ENCODE measurements at places on chromosomes 6 and 20. TPM values are rescaled to one million over a fixed set of nuclear protein-coding genes. Genes with fewer than 3 reads are reported as not detected.

DNA sequence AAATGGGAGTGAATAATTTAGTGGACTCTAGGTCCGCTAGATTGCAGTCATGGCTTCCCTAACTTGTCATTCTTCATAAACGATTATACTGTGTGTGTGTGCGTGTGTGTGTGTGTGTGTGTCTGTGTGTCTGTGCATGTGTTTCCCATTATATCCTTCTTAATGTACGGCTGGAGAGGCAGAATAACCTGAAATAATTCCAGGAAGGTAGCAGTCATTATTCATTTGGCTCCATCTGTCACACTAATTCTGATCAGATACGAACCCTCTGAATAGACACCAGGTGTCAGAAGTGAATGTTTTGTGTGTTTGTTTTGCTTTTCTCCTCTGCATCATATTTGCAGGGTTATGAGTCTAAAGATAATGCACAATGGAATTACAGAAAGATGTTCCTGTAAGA, 372.9 kb downstream of the DOK5 start:
- no peak for DNase-seq

GRCh38 chr6:22828179-22829062, 259.1 kb downstream of the HDGFL1 start:
- peak; percentile 30 for DNase-seq

- peak; percentile 42 for DNase-seq
Observed at GRCh38 chr20:32052778-32053362, 828 bp downstream of the HCK start.

GRCh38 chr20:46240065-46240464, 68.2 kb downstream of the CDH22 start:
- no peak for DNase-seq

- DNase-seq: no peak
Observed at GRCh38 chr6:84411060-84411629, 183.7 kb upstream of the CEP162 start.

GRCh38 chr20:52031563-52032303, 159.8 kb downstream of the ZFP64 start:
- no peak for DNase-seq

DNA sequence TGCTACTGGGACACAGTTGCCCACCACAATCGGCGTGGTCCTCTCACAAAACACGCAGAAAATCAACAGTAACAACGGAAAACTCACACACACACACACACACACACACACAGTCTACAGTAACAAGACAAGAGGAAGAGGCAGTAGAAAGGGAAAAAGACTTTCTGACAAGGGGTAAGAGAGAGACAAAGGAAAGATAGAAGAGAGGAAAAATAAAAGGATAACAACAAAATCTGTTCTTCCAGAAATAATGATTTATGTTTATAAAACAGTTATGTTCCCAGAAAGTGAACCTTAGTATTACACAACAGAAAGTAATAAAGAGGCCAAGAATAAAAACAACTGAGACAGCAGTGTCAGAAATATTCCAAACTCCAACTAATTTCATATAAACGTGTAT, 2.9 kb downstream of the RANBP9 start:
- DNase-seq: no peak

- no peak for DNase-seq
Observed at GRCh38 chr6:135147637-135148592, 33.2 kb upstream of the MYB start.

DNA sequence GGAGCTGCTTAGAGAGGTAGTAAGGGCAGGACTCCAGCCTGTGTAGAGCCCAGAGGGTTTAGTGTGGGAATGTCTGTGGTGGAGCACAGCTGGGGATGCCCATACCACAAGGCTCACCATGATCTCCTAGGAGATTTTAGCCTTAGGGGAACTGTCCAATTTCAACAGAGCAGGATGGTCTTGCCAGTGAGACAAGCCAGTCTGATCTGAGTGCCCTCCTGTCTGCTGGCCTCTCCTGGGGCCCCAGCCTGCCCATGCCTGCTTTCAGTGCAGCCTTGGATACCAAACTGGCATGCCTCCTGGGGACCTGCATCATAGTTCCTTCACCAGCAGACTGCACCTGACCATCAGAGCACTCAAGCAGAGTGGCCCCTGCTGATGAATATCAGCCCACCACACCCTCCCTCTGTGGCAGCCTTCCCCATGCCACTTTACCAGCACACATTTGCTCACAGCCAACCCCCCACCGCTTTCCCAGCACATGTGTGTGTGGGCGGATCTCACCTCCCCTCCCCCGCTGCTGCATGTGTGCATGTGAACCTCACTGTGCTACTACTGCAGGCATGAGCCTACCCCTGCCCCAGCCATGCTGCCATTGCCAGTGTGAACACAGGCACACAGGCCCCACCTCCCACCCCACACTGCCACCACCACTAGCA, 7.9 kb upstream of the TREM1 start:
- no peak for DNase-seq

GRCh38 chr20:38825901-38826625, 20.6 kb downstream of the PPP1R16B start:
- no peak for DNase-seq

GRCh38 chr20:53226826-53227225, 254.7 kb downstream of the TSHZ2 start:
- no peak for DNase-seq

- no peak for DNase-seq
Observed at GRCh38 chr6:34674268-34674639, 22.3 kb downstream of the ILRUN start.

DNA sequence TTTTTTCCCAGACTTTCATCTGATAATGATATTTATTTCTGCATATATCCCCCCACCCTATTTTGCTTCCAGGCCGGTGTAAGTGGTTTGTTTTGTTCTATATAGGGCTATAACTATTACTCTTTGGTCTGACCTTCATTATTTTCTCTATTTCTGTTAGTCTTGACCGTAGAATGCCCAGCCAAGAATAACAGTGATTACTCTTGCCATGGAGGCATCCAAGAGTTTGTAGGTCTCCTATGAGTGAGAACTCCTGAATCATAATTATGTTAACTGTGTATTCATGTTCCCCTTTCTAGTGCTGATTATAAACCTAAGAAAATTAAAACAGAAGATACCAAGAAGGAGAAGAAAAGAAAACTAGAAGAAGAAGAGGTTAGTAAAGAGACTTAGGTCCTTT, 52.2 kb downstream of the TOP1 start:
- DNase-seq: no peak

DNA sequence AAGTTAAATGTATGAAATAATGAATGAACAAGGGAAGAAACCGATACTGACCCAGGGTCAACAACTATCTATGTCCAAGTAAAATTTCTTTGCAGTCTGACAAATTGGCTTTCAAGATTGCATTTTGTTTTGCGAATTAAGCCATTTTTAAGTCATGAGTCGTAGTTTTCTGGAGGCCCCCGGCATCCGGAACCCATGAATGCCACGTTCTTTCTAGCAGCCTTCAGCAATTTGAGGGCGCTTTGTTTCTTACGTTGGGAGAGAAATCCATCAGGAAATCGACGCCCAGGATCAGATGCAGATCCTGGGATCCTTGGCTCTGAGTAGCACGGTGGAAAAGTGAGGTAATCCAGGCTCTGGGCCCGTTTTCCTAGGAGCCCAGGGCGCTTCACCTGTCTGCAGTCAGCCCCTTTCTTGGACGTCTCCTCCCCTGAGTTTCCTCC, 309 bp upstream of the ABRACL start:
- DNase-seq: no peak

DNA sequence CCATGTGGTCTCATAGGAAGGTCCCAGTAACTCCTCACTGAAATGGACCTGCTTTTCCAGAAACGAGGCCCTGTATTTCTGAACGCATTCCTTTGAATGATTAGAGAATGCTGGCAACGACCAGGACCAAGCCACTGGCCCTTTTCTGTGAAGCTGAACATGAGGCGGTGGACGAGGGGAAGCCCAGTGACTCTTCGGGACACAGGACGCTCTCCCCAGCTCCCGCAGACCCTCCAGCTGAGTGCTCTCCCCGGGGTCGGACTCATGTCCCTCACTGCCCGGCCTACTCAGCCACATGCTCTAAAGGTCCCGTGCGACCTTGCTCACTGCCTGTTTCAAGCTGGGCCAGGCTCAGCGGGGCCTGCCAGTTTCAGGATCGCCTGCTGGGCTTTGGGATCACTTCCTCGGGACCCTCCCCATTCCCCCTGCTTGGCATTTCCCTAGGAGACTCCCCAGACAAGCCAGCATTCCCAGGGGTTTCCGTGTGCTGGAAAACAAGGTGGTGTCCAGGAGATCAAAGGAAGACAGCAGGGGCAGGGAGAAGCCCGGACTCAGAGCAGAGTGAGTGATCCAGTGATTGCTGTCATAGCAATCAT, 2.6 kb upstream of the CST9 start:
- DNase-seq: no peak

DNA sequence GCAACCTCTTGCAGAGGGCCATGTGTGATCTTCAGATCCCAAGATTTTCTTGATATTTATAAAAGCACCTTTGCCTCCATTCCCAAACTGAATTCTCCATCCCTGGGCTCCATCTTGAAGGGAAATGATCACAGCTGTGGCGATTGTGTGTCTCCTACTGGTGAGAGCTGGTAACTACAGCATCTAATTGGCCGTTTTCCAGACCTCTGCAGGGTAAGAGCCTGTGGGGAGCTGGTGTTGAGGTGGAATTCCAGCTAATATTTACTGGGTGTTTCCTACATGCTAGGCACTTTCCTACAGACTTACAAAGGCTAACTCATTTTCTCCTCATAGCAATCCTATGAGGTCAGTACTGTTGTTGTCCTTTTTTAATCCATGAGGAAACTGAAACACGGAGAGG, 59.2 kb upstream of the FNDC1 start:
- DNase-seq: no peak

DNA sequence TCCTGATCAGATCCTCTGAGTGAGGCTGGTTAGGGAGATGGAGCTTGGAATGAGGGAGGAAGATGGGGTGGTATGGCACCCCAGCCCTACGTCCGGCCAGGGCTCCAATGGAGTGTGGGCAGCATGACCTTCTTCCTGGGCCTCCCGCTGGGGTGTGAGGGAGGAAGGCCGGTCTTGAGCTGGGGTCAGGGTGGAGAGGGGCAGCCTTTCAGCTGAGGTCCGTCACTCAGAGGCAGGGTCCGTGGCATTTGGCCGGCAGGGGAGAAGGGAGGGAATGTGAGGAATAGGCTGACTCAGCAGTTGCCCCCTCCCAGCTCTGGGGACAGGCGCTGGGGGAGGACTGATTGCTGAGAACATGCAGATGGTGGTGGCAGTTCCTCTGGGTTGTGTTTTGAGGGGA, 25.5 kb upstream of the VEGFA start:
- DNase-seq: no peak

GRCh38 chr20:49336786-49337185, 58.9 kb upstream of the ZNFX1 start:
- no peak for DNase-seq

- no peak for DNase-seq
Observed at GRCh38 chr20:16246291-16246690, 327.0 kb downstream of the KIF16B start.

DNA sequence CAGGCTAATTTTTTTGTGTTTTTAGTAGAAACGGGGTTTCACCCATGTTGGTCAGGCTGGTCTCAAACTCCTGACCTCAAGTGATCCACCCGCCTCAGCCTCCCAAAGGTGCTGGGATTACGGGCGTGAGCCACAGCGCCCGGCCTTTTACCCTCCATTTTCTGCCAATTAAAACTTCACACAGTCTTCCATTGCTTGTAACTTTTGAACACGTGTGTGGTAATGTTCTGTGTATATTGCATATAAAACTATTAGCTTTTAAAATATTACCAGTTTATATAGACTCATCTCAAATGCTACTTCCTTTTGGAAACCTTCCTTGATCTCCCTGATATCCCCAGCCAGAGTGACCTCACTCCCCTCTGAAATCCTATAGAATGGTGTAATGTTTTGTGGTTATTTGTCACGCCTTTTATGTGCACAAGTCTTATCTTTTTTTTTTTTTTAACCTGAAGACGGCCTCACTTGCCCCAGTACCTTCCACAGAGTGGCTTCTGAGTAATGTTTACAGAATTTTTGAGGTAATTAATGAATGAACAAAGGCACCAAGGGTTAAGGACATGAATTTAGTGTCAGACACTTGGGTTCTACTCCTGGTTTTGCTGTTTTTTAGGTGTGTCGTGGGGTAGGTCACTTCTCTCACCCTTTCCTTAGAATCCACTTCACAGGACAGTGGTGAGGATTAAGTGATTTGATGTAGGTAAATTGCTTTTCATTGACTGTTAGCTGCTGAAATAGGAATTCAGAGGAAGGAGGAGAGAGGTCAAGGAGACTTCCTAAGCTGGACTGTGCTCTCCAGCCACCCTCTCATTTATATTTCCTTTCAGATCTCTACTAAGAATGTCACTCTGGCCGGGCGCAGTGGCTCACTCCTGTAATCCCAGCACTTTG, 11.2 kb upstream of the MMP24 start:
- no peak for DNase-seq

DNA sequence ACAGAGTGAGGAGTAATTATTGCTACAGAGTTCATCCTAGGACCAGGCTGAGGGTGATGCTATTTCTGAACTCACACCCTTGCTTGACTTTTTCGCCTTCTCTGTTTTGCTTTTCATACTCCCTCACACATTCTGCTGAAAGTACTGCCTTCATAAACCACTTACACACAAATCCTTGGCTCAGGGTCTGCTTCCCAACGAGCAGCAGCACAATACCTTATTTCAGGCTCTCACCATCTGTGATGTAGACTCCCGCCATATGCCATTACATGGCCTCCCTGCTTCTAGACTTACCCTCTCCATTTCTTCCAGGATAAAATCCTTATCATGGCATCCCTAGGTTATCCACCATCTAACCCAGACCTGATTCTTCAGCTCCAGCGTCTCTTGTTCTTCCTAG, 321.3 kb upstream of the SPTLC3 start:
- DNase-seq: no peak

Gene FLRT3
- 0.07 TPM for polyA plus RNA-seq

Gene SMOC2
- polyA plus RNA-seq: 9.5 TPM

Gene ZNF322
- polyA plus RNA-seq: 5.7 TPM

Gene MTRF1L
- polyA plus RNA-seq: 13.5 TPM

Gene MPIG6B
- polyA plus RNA-seq: 0.13 TPM

Gene UNC93A
- not detected for polyA plus RNA-seq

Gene TFB1M
- polyA plus RNA-seq: 9.7 TPM

Gene PBOV1
- not detected for polyA plus RNA-seq

Gene BPIFA1
- not detected for polyA plus RNA-seq

Gene PHACTR2
- 10.4 TPM for polyA plus RNA-seq

Gene PKIB
- polyA plus RNA-seq: 0.33 TPM

Gene PLN
- polyA plus RNA-seq: 764 TPM

Gene LPIN3
- polyA plus RNA-seq: 45.5 TPM

Gene SPATS1
- not detected for polyA plus RNA-seq

Gene EMILIN3
- 6.4 TPM for polyA plus RNA-seq

Gene RAMACL
- polyA plus RNA-seq: 0.29 TPM

Gene SLC4A11
- polyA plus RNA-seq: 0.51 TPM

Measured in heart right ventricle (tissue), 16 donors.